EH (cell line): ENCODE measurements at places on chromosomes 3 and 15.

DNA sequence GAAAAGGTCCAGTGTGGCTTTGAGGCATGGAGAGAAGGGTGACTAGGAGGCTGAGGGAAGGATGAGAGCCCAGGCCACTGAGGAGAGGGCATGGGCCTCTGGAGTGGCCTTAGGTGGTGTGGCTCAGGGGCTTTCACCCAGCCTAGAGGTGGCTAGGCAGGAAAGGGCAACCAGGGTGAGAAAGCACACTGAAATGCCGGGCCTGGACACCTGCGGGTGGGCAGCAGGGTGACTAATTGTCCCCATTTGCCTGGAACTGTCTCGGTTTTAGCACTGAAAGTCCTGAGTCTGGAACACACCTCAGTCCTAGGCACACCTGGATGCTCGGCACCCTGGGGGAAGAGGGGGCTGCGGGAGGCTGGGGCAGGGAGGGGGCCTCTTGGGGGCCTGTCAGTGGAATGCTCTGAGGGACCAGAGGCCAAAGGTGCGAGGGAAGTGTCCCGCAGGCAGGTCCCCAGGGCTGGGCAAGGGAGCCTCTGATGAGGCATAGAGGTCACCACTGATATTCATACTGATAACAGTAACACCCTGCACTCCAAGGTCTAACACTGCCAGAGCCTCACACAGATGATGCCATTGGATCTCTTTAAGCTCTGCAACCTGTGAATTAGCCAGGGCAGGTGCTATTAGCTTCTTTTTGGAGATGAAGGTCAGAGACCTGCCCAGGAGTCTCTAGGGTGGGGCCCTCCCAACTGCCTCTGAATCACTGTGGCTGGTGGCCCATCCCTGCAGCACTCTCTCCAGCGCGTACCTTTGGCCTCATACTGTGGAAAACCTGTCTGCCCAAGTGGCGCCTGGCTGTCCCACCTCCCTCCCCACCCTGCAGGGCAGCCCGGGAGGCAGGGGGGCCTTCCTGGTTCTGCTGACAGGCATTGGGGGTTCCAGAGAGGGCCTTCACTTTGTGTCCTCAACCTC lies 3.0 kb upstream of the PHGR1 start:
- no peak for DNase-seq

DNA sequence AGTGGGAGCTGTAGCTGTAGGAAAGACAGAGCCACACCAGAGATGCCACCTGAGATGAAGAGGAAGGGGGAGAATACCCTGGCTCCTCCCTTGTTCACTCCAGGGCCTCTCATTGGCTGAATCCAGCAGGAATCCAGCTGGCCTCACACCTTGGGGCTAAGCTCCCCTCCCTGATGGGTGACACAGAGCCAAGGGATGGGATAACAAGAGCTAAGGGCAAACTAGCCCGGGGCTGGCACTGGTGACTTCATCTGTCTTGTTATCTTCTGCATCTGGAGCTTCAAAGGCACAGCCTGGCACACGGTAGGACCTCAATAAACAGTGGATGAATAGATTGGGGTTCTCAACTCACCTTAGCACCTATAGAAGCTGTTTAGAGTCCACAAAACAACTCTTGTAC lies 13.8 kb upstream of the GATA2 start:
- no peak for DNase-seq

DNA sequence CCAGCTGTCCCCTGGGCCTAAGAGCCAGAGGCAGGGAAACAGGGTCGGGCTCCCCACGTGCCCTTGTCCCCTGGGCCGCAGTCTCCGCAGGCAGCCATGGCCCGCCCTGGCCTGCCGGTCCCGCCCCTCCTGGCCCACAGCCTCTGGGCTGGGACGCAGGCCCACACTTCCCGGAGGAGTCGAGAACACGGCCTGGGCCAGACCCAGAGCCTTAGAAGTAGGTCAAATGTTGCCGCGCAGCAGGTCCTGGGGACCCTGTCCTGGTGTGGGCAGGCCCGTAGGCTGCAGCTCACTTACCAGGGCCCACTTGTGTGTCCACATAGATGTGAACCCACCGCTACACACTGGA lies 4.3 kb upstream of the MYL3 start:
- DNase-seq, result no peak

DNA sequence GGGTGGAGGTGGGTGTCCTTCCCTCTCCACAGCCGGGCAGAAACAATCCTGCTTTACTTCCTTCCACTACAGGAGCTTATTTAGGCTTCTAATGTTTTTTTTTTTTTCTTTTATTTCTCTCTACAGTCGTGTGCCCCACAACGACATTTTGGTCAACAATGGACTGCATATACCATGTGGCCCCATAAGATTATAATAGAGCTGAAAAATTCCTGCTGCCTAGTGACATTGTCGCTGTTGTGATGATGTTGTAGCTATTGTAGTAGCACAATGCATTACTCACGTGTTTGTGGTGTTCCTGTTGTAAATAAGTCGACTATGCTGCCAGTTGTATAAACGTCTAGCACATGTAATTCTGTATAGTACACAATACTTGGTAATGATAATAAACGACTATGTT lies 153.7 kb downstream of the IL20RB start:
- DNase-seq, result no peak
